ENCODE measurements at places on chromosomes 6 and 20. TPM values are rescaled to one million over a fixed set of nuclear protein-coding genes. Genes with fewer than 3 reads are reported as not detected.

GRCh38 chr20:61159957-61160686, 91.9 kb upstream of the CDH4 start:
- DNase-seq: no peak

GRCh38 chr6:64294034-64294433, 658.4 kb downstream of the PHF3 start:
- DNase-seq: no peak

DNA sequence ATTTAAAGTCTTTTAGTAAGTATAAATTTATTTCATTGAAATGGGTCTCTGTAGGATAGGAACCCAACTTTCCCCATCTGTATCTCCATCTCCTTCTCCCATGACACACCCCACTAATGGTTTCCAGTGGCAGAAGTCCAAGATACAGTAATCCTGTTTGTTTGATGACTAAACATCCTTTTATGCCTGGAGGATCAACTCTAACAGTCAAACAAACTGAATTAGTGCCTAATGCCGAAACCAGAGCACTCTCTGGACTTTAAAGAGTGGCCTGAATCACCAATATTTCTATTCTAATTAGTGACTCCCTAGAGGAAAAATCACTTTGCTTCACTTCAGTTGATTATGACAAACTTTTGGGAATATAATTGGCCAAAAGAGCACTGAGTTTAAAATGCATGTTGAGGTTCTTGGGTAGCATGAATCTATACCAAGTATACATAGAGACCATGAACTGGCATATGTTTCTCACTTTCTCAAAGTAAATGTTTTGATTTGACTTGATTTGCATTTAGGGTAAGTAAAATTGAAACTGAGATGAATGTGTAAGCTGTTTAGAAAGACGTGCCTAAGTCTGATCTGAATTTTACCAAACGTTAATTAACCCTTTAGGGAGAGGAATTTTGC, 776.4 kb upstream of the NRSN1 start:
- DNase-seq: no peak

DNA sequence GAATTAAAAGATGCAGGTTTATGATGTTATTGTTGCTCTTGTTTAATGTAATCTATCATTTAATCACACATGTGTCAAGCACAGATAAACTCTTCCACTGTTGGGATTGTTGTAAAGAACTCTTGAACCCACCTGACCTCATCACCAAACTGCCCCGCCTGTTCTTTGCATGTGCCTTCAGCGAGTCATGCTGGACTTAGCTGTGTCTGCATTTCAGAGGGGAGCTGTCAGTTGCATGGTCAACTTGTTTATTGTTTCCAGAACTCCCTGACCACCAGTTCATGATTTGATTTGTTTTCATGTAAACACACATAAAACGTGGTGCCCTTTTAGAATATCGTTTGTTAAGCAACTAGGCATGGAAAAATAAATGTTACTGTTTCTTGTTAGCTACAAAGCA, 93.6 kb downstream of the KHDC1L start:
- DNase-seq: no peak

DNA sequence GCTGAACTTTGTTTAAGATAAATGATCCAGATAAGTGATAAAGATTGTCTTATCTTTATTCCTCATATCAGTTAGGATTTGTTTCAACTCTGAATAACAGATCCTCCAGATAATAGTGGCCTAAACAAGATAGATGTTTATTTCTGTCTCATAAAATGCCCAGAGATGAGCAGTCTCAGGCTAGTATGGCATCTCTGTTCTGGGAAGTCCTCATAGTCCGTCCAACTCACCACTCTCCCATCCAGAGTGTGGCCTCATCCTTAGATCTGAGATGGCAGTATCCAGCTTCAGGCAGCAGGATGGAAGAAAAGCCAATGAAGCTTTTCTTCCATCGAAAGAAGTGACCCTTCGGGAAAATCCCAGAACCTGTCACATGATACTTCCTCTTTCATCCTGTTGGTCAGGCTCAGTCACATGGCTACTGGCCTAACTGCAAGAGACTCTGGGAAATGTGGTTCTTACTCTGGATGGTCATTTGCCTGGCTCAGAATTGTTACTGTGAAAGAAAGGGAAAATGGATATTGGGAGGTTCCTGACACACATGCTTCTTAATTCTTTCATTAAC, 29.4 kb upstream of the TAGAP start:
- DNase-seq: no peak

DNA sequence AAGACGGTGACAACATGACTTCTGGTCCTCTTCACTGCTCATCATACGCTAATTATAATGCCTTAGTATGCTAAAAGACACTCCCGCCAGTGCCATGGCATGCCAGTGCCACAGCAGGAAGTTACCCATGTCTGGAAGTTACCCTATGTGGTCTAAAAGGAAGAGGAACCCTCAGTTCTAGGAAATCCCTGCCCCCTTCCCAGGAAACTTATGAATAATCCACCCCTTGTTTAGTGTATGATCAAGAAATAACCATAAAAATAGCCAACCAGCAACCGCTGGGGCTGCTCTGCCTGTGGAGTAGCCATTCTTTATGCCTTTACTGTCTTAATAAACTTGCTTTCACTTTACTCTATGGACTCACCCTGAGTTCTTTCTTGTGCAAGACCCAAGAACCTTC, 15.8 kb upstream of the SERPINB9 start:
- peak; percentile 71 for DNase-seq

- peak; percentile 52 for DNase-seq
Observed at GRCh38 chr6:35642471-35643161, 46.1 kb downstream of the FKBP5 start.

GRCh38 chr20:41453010-41453950, 86.7 kb upstream of the EMILIN3 start:
- no peak for DNase-seq

DNA sequence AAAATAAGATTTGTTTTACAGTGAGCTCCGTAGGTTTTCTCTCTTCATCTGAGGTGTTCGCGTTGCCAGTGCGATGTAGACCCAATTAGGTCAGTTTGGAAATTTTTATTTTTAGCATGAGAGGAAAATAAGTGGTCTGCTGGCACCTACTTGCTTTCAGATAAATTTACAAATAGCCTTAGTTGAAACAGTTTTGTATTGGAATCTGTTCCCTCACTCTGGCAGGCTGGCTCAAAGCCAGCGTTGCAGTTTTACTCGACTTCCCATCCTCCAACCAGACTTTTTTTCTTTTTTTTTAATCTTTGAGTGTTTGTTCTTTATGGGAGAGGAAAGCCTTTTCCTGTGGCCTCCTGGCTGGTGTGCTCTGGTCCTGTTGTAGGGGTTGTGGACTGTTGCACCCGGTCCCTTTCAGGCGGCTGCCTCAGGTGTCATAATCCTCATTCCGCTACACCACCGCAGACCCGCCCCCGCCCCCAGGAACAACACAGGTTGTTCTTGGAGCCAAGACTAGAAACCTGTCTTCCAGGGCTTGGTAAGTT, 46.7 kb downstream of the TIAM2 start:
- no peak for DNase-seq

GRCh38 chr20:62805155-62805710, 598 bp downstream of the OGFR start:
- peak; percentile 76 for DNase-seq

DNA sequence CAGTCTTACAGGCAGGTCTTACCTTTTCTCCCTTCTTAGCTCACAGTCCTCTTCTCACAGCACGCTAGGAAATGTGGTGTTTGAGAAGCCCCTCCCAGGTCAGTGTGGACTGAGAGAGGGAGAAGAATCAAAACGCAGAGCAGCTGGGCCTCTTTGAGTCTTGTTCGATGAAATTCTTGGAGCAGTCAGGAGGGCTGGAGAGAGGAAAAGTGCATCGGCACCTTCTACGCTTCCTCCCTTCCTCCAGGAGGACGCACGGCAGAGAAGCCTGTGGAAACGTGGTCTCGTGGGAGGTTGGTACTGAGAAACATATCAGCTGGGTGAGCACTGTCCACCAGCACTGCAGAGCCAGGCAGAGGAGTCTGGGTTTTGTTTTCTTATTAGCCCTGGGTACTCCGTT, 52.7 kb downstream of the TXLNB start:
- peak; percentile 52 for DNase-seq

DNA sequence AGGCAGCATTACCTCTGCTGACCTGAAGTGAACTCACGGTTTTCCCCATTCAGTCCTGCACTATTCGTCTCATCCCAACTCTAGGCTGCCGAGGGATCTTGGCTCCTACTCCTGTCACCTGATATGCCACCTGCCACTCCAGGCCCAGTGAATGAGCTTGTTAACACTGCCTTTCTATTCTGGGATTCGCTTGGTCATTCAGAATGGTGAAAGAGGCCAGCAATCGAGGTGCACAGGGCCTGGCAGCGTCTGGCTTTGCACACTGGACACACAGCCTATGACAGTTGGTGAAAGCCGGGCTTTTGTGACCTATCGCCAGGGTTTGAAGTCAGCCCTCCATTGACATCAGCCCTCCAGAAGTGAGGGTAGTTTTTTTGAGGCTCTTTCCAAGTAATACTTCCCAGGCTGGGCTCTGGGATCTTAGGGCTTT, 59.3 kb upstream of the MYL9 start:
- no peak for DNase-seq

DNA sequence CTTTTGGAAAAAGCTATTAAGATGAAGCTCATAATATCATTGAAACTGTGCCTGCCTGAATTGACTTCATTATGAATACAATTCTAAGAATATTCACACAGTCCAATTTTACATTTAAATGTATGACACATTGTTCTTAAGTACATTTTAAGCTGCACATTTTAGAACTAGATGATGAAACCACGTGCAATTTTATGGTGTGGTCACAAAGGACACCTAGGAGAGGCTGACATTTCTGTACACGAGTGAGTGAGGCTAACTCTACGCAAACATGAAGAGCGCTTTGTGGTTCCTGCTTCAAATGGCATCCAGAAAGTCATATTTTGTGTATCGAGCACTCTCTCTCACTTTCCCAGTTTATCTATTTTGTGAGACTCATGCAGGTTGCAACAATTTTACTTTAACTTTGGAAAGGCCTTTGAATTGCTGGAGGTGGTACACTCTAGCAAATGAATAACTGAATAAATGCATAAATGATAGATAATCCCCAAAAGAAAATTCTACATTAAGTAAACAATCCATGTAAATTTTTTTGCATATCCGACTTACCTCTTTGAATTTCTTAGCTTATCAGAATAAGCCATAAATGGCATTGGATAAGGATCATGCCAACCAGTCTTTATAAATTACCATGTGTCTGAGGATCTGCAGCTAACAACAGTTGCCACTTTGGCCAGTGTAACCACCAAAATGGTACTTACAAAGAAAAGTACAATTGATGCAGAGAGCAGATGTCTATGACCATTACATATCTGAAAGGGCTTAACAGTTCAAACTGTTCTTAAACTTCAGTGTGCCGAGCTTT, 97.3 kb downstream of the NRSN1 start:
- DNase-seq: no peak

GRCh38 chr6:75201021-75201420, 4.8 kb downstream of the COL12A1 start:
- DNase-seq: no peak

GRCh38 chr20:38196076-38196475, 31.0 kb upstream of the TGM2 start:
- no peak for DNase-seq

GRCh38 chr6:152313542-152314482, 323.4 kb downstream of the SYNE1 start:
- DNase-seq: peak; percentile 47

- DNase-seq: peak; percentile 83
Observed at GRCh38 chr20:23086056-23086566, at the start of gene CD93. CD93 (minus strand) TSS chr20:23086324; CDS start chr20:23086192, 132 bp downstream.

DNA sequence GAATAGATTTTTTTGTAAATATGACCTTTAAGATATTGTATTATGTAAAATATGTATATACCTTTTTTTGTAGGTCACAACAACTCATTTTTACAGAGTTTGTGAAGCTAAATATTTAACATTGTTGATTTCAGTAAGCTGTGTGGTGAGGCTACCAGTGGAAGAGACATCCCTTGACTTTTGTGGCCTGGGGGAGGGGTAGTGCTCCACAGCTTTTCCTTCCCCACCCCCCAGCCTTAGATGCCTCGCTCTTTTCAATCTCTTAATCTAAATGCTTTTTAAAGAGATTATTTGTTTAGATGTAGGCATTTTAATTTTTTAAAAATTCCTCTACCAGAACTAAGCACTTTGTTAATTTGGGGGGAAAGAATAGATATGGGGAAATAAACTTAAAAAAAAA, 130.9 kb downstream of the SULF2 start:
- DNase-seq: no peak

The BRPF3 gene
- 20.7 TPM for total RNA-seq

The MYB gene
- 44.2 TPM for total RNA-seq

The KIAA1755 gene
- not detected for total RNA-seq

The SLC17A3 gene
- total RNA-seq: 0.58 TPM

The HDGFL1 gene
- total RNA-seq: not detected

The TSPYL4 gene
- total RNA-seq: 22.2 TPM

The ZNF337 gene
- 16.1 TPM for total RNA-seq

The LY6G6C gene
- not detected for total RNA-seq
